NCI-H69 (cell line): ENCODE measurements at places on chromosomes 6 and 20.
A peak's percentile ranks its signal among the peaks of the same experiment; 100 is the strongest.

GRCh38 chr20:47031004-47031403 is 136.4 kb downstream of the EYA2 start:
- no peak for DNase-seq

DNA sequence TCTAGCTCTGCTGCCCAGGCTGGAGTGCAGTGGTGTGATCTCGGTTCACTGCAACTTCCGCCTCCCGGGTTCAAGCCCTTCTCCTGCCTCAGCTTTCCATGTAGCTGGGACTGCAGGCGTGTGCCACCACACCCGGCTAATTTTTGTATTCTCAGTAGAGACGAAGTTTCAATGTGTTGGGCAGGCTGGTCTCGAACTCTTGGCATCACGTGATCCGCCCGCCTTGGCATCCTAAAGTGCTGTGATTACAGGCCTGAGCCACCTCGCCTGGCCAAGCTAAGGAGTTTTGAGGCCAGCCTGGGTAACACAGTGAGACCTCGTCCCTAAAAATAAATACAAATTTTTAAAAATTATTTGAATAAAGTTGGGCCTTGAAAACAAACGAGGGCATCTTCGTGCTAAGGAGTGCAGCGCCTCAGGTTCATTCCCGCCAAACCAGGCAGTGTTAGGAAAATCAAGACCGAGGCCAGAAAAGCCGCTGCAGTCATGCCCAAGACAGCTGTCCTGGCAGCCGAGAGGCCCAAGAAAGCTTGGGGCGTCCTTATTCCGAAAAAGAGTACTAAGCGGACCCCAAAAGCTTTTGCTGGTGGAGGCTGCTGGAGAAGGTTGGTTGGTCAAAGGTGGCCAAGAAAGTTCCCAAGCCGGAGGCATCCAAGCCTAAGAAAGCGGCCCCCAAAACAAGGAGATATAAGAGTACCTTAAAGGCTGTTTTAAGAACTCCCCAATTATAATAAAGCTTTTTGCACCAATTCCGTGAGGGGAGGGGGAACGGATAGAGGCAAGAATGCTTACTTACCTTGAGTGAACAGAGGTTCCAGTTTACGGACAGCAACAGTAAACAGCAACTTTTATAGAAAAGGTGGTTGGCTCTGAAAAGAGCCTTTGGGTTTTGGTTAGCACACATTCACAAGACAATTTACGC is 109.0 kb downstream of the HFE start:
- peak; percentile 71 for DNase-seq

DNA sequence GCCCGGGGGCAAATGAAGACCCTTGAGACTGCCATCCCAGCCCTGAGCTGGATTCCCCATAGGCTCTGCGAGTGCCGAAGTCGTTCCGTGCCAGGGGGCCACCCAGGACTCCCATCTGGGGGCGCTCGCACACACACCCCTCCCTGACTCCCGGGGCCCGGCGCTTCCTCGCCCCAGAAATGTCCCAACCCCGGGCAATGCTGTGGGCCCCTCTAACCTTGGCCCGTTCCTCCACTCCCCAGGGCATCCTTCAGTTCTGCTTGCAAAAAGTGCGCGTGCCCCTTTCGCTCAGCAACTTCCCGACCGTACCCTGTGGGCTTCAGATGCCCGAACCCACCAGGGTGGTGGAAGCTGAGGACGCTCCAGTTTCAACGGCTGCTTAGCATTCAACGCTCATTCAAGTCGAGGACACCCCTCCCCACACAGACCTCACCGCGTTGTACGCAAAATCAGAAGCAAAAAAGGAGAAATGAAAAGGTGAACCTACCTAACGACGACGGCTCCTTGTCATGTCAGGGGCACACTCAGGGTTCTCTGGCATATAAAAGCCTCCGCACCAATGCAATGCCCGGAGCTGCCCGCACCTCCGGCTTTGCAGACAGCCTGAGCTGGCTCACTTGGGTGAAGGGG is 25.3 kb downstream of the RIPOR2 start:
- DNase-seq, result peak; percentile 85

DNA sequence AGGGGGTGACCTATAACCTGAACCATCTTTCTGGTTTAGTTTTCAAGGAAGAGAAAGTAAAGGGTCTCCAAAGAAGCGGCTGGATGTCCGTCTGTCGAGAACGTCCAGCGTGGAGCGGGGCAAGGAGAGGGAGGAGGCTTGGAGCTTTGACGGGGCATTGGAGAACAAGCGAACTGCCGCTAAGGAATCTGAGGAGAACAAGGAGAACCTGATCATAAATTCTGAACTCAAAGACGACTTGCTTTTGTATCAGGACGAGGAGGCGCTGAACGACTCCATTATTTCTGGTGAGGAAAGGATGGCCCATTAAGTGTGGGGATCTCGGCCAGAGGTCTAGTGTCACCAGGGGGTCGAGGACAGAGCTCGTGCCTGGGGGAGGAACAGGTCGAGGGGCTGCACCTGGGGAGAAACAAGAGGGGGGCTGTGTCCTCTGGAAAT is 159.2 kb downstream of the SYCP2 start:
- no peak for DNase-seq

GRCh38 chr6:2766767-2767656 is 1.8 kb downstream of the WRNIP1 start:
- peak; percentile 18 for DNase-seq

DNA sequence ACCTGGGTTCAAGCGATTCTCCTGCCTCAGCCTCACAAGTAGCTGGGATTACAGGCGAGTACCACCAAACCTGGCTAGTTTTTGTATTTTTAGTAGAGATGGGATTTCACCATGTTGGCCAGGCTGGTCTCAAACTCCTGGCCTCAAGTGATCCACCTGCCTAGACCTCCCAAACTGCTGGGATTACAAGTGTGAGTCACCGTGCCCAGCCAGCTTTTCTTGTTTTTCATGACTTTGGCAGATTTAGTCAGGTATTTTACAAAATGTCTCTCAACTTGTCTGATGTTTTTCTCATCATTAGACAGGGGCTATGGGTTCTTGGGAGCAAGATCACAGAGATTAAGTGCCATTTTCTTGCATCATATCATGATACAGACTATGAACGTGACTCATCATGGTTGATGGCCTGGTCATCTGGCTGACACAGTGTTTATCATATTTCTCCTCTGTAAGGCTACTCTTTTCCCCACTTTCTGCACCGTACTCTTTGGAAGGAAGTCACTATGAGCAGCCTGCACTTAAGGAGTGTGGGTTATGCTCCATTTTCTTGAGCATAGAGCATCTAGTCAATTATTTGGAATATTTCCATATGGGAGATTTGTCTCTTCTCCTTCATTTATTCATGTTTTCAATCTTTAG is 67.8 kb downstream of the RNF182 start:
- no peak for DNase-seq

DNA sequence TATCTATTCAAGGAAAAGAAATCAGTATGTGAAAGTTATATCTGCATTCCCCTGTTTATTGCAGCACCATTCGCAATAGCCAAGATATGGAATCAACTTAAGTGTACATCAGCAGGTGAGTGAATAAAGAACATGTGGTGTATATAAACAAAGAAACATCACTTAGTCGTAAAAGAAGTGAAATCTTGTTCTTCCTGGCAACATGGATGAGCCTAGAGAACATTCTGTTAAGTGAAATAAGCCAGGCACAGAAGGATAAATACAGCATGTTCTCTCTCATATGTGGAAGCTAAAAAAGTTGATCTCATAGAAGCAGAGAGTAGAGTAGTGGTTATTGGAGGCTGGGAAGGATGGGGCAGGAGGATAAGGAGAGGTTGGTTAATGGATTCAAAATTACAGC is 287.9 kb upstream of the FERMT1 start:
- no peak for DNase-seq

DNA sequence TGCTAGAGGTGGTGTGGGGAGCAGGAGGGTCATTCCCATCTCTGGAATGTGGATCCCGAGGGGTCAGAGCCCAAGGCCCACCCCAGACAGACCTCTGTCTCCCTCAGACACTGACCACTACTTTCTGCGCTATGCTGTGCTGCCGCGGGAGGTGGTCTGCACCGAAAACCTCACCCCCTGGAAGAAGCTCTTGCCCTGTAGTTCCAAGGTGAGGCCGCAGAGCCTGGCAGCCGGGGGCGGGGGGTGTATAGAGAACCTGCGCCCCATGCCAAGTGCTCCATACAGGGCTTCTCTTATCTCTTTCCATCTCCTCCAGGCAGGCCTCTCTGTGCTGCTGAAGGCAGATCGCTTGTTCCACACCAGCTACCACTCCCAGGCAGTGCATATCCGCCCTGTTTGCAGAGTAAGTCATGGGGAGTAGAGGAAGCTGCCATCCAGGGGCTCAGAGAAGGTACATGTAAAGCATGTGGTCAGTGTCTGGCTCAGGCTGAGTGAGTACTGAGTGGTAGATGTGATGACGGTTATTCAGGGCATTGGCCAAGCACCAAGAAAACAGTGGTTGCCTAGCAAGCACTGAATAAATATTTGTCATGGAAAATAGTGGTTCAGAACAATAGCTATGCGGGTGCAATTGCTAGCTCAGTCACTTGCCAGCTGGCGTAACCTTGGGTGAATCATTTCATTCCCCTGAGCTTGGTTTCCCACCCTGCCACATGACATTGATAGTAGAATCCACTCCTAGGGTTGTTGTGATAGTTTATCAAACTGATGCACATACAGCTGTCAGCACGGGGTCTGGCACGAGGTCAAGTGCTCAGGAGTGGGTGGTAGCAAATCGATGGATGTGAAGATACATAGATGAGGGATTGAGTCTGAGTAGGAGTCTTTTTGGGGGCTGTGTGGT is 3.5 kb downstream of the PIGT start:
- DNase-seq, result peak; percentile 94

DNA sequence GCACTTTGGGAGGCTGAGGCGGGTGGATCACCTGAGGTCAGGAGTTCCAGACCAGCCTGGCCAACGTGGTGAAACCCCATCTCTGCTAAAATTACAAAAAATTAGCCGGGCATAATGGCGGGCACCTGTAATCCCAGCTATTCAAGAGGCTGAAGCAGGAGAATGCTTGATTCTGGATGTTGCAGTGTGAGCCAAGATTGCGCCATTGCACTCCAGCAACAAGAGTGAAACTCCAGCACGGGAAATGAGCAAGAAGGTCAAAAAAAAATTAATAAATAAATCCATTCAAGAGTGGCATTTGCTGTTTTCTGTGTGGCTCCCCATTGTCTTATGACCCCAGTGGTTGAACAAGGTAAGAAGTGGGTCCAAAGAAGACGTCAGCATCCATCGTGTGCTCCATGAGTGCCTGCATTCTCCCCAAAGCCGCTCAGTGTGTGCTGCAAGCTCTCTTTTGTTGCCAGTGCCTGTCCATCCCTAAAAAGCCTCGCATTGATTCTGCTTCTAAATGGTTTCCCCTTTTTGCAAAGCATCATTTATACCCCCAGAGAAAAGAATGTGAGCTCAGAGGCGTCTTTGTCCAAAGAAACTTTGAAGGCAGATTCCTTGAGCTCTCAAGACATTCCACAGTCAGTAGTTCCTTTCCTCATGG is 38.8 kb upstream of the MAP3K4 start:
- no peak for DNase-seq

- DNase-seq, result no peak
Observed at GRCh38 chr20:50054626-50055511, 58.1 kb downstream of the UBE2V1 start.

GRCh38 chr6:150464966-150465365 is 96.2 kb downstream of the IYD start:
- no peak for DNase-seq

DNA sequence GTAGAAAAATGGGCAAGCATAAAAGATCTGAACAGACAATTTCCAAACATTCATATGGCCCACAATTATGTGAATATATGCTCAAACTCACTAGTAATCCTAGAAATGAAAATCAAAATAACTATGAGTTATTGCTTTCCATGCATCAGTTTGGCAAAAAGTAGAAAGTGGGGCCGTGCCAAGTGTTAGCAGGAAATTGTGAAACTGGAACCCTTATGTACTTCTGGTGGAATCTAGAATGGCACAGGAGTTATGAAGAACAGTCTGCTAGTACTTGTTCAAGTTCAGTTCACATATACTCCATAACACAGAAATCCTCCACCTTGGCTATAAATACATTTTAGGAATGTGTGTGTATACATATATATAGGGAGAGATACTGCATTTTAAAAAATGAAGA is 89.8 kb downstream of the EYA2 start:
- no peak for DNase-seq

DNA sequence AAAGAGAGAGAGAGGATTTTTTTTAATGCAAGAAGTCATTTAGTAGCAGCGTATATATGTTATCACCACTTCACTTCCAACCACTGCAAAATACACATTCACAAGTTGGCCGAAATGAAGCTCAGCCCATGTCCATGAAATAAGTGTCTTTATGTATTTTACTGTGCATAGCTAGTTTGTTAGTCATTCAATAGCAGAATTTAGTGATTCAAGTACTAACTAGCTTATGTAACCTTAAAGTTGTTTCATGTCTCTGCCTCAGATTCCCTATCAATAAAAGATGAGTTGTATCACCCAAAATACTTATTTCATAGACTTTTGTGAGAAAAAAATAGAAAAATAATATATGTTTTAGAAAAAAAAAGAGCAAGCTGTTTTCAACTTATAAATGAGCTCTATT is 153.7 kb upstream of the PRDM1 start:
- DNase-seq, result no peak

DNA sequence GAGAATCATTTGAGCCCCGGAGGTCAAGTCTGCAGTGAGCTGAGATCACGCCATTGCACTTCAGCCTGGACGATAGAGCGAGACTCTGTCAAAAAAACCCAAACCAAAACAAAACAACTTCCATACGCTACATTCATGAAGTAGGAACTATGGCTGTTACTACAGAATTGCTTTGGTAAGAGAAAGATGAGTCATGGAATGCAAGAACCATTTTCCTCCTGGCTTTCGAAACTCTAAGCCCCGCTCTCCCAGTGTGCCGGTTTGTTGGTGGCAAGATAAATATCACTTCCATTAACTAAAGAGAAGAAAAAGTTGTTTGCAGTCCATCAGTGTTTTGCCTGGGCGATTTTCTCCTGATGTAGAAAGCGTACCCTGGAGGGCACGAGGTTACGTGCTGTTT is 61.3 kb downstream of the ZDHHC14 start:
- DNase-seq, result no peak

DNA sequence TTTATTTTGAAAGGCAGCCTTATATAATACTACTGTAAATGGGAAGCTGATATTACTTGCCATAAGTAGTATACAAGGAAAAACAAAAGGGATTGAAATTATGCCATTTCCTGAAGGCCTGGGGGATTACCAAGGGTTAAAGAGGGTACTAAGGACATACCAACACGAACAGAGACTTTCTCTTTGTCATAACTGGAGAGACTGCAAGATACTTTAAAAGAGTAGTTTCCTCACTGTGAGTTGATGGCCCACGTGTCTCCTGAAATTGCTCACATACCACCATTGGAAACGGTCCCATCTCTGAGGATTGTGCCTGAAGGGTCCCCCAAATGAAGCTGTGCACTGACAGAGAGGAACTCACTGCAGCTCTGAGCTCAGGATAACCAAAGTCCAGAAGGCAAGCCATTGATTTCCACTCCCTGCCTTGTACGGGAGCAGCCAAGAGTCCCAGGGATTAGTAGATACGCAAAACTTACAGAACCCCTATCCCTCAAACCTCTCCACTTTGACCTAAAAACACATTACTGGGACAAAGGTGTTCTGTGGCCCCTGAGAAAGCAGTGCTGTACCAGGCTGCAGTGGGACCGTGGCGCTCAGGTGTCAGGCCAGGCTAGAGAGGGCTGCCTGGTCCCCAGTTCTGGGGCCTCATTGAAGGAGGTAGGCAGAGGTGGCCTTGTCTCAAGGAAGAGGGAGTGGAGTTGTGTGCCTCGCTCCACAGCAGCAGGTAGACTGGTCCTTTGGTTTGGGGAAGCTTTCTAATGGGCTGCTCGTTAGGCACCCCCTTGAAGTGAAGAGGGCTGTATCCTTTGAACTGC is 15.2 kb downstream of the PSMG4 start:
- DNase-seq, result no peak
